ENCODE measurements at places on chromosomes 16 and 17. TPM values are rescaled to one million over a fixed set of nuclear protein-coding genes. Genes with fewer than 3 reads are reported as not detected.

Gene HLF
- total RNA-seq: 0.13 TPM

Gene AGRP
- not detected for total RNA-seq

Gene KRTAP4-6
- total RNA-seq: not detected

DNA sequence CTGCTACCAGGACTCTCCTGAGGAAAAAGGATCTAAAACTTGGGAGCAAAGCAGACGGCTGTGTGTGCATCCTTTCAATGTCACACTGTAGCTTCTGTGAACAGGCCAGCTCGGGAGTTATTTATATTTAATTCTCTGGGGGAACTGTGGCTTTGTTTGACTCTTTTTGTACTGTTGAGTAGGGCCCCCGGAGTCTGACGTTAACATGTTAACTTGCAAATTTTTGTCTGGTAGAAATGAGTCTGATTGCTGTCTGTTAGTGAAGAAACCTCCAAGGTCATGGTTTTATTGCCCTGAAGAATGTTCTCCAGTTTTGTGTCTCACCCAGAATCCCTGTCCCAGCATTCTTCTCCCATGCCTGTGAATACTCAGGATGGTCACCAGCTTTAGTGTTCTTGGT, 14.2 kb upstream of the KCNG4 start:
- H3K36me3 ChIP-seq: no peaks in the 10 kb centered on the region
- DNase-seq: no peak
- no peaks in the 10 kb centered on the region for H3K27me3 ChIP-seq
- H3K4me3 ChIP-seq: no peak overlapping the region

GRCh38 chr16:89534252-89534756, 26.1 kb downstream of the SPG7 start:
- no peak overlapping the region for H3K4me3 ChIP-seq
- H3K27me3 ChIP-seq: no peaks in the 10 kb centered on the region
- no peak for DNase-seq

DNA sequence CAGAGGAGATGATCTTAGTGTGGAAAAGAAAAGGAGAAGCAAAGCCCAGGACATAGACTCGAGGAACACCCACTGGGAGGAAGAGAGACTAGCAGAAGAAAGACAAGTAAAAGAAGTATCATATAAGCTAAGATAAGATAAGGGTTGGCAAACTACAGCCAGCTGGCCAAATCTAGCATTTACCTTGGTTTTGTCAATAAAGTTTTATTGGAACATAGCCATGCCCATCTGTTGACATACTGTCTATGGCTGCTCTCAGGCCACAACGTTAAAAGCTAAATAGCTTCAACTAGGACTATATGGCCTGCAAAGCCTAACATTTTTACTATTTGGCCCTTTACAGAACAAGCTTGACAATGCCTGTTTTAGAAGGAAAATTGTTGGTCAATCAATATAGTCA, 166.4 kb upstream of the AXIN2 start:
- no peak for DNase-seq
- H3K27ac ChIP-seq: no peak overlapping the region
- no peak overlapping the region for H3K4me3 ChIP-seq
- H3K4me1 ChIP-seq: peaks cover 5% of the 10 kb centered on the region
- no peaks in the 10 kb centered on the region for H3K27me3 ChIP-seq
- H3K36me3 ChIP-seq: no peaks in the 10 kb centered on the region

Measured in Panc1 (cell line).